Stimulated activated CD4-positive, alpha-beta T cell treated with anti-CD3 and anti-CD28 coated beads, Interleukin-2, amount 100 ng/mL, for 24 hours (primary cell): ENCODE measurements at places on chromosomes 1 and 21.
A peak's percentile ranks its signal among the peaks of the same experiment; 100 is the strongest.

- DNase-seq, result no peak
These were observed 228.3 kb upstream of the PKN2 start for GRCh38 chr1:88455621-88456256.

DNA sequence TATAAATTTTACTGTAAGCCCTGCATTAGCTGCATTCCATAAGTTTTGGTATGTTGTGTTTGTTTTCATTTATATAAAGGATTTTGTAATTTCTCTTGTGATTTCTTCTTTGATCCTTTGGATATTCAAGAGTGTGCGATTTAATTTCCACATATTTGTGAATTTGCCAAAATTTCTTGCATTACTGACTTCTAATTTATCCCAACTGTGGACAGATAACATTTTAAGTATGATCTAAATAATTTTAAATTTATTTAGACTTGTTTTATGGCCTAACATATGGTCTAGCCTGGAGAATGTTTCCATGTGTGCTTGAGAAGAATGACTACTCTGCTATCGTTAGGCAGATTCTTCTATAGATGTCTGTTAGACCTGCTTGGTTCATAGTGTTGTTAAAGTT, 23.2 kb downstream of the RPE65 start:
- DNase-seq, result no peak

DNA sequence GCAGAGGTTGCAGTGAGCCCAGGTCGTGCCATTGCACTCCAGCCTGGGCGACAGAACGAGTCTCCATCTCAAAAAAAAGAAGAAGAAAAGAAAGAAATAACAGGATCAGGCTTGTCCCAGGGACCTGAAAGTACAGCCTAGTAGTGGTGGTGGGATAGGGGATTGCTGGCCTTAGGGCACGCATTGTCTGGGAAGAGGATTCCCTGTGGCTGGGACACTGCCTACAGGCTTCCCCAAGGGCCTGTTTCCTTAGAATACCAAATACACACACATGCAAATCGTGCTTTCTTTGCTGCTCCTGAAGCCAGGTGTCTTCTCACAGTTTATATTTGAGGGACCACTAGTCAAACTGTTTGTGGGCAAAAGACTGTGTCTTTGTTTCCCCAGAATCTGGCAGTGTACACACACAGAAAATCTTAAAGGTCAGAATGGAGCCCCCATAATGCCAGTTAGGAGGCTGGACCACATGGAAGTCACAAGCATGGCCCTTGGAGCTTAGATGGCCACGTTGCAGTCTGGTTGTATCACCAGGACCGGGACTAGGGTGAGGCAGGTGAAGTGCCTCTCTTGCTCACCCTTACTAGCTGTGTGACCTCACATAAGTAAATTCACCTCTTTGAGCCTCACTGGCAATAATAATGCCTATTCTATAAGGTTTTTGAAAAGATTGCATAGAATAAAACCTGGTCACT, 12.7 kb upstream of the ASAP3 start:
- no peak for DNase-seq

DNA sequence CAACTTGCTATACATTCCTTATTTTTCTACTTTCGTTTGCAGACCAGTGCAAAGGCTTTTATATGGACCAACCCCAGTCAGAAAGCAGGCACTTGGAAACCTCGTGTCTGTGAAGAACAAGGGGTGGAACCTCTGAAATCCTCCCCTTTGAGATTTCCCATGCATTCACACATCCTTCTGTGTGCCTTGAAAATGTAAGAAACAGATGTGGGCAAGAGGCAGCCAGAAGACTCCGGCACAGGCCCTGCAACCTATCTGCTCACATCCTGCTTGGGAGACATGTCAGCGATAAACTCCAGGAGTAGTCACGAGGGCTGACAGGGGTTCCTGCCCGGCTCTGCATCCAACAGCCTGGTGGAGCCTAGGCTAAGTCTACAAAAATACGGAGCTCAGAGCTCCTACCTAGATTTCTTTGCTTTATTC, 42.5 kb downstream of the ETS2 start:
- no peak for DNase-seq

GRCh38 chr21:33290441-33290840, 24.3 kb downstream of the IL10RB start:
- DNase-seq, result no peak

GRCh38 chr1:219177363-219177762, 3.7 kb downstream of the LYPLAL1 start:
- DNase-seq, result no peak

DNA sequence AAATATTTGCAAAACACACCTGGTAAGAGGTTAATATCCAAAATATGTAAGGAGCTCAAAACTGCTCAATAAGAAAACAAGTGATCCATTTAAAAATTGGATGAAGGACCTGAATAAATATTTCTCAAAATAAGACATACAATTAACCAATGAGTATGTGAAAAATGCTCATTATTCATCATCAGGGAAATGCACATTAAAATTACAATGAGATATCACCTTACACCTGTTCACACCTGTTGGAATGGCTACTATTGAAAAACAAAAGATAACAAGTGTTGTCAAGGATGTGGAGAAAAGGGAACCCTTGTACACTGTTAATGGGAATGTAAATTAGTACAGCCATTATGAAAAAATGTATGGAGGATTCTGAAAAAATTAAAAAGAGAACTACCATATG, 136.0 kb upstream of the GREM2 start:
- no peak for DNase-seq

- no peak for DNase-seq
These were observed 239.4 kb upstream of the CAMK1G start for GRCh38 chr1:209344156-209344555.

DNA sequence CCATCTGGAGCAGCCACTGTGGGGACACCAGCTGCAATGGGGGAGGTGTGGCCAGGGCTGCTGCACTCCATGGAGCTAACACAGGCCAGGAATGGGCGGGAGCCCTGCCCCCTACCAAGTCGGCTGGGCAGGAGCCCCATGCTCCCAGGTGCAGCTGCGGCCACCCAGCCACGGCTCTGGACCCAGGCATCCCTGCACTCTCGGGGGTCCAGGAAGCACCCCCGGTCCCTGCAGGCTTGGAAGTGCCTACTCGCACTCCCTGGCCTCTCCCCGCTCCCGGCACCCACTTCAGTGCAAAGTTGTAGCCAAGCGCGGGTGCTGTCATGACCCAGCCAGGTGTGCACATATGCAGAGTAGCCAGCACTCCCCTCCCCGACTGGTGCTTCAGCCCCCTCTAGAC, 91.8 kb downstream of the HLCS start:
- DNase-seq, result no peak

DNA sequence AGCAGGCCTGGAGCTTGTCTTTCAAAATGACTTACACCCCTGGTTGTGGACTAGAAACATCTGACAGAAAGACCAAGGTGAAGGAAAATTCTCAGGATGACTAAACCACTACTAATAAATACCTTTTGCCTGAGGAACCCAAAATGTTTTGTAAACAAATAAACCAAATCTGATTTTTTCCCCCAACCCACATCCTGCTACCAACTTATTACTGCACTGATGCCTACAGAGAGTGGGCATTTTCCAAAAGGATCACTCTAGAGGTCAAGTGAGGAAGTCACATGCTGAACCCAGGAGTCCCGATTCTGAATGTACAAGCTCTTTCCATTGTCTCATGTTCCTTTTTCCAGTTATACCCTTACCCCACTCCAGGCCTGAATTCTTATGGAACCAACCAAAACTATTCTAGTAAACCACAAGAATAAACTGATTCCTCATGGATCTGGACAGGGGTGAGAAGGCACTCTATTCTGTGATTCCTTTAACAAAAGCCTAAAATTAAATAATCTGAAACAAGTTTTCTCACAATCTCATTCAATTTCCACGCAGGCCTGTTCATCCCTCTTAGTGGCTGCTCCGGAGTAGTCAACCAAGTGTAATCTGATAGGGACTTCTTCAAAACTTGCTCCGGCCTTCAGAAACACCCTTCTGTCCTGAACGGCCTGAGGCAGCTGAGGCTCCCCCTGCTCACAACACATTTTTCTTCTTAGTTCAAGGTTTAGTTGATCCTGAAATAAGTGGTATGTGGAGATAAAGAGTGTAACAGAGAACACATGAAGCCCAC, 1.4 kb downstream of the PI4KB start:
- DNase-seq, result no peak

- DNase-seq, result no peak
These were observed 25.6 kb downstream of the IL23R start for GRCh38 chr1:67191668-67192520.

- no peak for DNase-seq
These were observed 177.7 kb downstream of the ADSS2 start for GRCh38 chr1:244273845-244274619.

DNA sequence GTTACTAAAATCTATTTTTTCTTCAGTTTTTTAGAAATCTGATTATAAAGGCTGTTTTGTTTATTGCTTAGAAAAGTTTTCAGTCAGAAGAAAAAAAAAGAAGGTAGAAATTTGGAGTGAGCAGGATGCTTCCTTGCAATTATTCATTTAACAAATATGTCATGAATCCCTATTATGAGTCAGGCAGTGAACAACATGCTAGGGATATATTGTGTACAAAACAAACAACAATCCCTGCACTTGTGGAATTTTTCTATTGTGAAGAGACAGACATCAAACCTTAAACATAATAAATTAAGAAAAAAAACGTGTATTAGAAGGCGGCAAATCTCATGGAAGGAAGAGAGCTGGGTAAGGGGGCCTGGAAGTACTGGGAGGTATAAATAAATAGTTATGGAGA, 664.1 kb upstream of the CAMK1G start:
- DNase-seq, result no peak

DNA sequence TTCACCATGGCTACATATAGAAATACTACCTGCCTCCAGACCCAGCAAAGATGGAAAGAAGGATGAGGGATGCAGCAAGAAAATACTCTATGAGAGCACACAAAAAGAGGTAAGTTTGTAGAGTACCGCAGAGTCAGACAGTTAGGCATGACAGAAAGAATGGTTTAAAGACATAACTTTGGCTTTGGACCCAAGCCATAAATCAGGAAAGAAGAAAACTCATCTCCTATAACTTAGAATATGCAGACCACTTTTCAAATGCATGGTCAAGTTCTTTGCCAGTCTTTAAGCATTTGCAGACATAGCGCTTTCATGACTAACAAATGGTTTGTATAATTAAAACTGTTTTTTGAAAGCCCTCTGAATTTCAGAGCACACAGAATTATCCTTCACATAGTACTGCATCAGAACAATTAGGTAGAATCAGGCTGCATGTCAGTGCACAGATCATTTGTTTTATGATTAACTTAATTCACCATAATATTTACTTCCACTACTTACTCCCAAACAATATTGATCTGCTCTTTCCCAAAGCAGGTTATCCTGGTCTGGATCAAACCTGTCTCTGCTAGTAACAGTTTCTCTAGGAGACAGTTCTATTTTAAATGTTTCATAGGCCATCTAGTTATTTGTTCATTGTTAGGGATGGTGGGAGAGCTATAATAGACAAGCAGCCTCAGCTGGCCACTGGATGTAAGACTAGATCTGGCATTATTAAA, 280.7 kb upstream of the NR5A2 start:
- no peak for DNase-seq

- DNase-seq, result no peak
These were observed 2.4 kb upstream of the FCGR2A start for GRCh38 chr1:161502641-161503393.

DNA sequence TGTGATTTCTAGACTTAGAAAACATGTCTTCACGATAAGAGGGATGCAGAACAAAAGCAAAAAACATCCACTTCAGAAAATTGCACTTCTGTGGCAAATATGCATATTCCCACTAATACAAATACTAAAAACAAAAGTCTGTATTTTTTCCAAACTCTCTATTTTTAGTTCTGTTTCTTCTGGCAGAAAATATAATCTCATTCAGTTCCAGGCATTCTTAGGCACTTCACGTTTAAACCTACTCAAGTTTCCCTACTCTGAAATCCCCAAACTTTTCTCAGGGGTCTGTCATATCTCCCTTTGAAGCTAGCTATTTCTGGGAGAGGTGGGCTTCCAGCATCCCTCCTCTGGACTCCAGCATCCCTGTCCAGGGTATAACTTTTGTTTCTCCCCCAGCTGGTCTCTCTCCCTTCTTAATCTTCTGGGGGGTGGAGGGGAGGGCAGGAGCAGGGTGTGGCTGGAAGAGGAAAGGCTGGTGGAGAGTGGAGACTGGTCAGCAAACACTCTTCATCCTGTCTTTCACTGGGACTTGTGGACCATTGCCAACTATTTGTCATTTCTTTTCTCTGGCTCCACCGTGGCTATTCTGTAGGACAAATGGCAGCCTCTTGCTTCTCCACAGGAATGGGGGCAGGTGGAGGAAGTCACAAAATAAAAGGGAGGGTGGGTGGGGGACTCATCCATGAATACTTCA, 19.6 kb upstream of the NCF2 start:
- no peak for DNase-seq

GRCh38 chr1:24910751-24911650, 19.1 kb downstream of the RUNX3 start:
- DNase-seq, result peak; percentile 66

GRCh38 chr1:38244218-38244845, 197.7 kb upstream of the POU3F1 start:
- DNase-seq, result no peak

DNA sequence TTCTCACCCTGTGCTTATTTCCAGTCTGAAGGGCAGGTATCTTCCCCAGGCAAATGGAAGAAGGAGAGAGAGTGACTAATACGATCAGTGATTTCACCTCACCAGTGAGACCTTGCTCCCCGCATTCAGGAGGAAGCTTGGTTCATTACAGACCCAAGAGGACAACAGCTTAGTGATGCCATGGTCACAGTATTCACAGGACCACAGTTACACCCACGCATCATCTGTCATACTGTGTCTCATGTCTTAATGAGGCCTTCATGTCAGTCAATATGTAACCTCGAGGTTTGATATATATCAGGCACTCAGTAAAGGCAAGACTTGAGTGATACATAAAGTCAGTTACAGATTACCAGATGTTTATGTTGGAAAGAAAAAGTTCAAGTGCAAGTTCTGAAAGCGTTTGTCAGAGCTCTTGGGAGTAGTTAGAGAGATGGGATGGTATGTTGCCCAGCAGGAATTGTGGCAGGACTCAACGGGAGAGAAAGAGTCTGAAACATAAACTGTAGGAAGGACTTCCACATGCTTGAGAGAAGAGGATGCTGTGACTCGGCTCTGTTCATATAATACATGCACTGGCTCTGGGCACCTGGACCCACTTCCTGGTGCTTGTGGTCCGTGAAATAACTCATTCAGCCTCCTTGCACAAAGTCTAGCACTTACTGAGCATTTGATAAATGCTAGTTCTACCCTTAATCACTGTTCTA, 33.3 kb downstream of the GNPAT start:
- no peak for DNase-seq

- DNase-seq, result no peak
These were observed 6.0 kb upstream of the DEDD start for GRCh38 chr1:161138431-161138830.

- DNase-seq, result no peak
These were observed 224.5 kb upstream of the NFIA start for GRCh38 chr1:60857851-60858250.

- no peak for DNase-seq
These were observed 1150.9 kb downstream of the MRPL39 start for GRCh38 chr21:24456358-24456757.
